ENCODE measurements at places on chromosomes 12 and 14.

GRCh38 chr14:58808828-58809227 is 171.1 kb downstream of the DACT1 start:
- DNase-seq: no peak

DNA sequence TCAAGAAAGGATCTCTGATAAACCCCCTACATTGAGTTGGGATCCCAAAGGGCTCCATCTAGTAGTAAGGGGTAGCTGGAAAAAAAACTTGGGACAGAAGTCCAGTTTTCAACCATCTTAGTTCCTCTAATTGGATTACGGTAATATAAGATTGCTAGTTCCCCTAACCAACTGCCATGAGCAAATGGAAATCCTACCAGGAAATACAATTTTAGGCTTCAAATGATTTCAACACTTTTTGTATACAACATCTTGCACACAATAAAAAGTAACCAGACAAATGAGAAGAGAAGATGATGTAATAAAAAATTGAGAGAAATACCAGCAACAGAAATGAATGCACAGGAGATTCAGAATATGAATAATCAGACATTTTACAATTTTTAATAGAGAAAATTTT is 73.0 kb downstream of the TSHR start:
- no peak for DNase-seq

GRCh38 chr14:38254571-38255407 is 1.1 kb downstream of the CLEC14A start:
- DNase-seq: no peak

GRCh38 chr12:125434936-125435443 is 369.8 kb downstream of the AACS start:
- no peak for DNase-seq

DNA sequence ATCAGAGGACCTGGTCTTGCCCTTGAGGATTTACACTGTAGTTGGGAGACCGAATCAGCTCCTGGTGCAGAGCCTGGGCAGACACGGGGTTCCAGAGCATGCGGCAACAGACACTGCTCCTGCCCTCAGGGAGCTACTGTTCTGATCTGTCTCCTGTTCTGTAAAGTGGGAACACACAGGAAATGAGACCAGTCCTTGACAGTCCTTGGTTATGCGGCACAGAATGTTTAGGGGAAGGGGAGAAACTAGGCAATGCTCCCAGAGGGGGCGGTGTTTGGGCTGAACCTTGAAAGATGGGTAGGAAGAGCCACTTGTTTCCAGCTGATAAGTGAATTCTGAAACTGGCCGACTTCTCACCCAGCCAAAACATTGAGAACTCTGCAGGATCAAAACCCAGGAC is 132.4 kb downstream of the ZFP36L1 start:
- DNase-seq: no peak

GRCh38 chr14:61812347-61813095 is 50.3 kb downstream of the SNAPC1 start:
- DNase-seq: no peak

DNA sequence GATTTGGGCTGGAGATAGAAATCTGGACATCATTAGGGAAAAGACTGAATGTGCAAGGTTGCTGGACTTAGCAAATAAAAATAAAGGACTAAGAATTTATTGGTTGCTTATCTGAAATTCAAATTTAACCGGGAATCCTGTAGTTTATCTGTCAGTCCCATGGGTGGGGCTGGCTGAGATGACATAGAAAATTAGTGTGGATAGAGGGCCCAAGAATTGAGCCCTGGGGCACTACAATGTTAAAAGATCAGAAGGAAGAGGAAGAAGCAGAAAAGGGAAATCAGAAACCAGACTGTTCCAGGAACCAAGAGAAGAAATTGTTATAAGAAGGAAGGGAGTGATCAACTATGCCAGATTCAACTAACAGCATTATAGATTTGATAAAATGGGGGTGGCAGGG is 96.7 kb upstream of the CCDC196 start:
- no peak for DNase-seq

DNA sequence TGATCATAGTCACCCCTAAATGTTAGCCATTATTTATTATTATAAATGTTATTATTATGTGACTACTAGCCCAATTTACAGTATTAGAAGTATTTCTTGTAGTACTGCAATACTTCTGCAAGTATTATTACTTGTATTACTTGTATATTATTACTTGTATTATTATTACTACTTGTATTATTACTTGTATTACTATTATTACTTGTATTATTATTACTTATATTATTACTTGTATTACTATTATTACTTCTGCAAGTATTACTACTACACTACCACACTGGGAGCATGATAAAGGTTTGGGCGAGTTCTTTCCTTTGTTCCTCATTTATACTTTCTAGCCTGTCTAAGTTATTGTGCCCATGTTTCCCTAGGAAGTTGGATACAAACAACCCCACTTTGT is 67.9 kb downstream of the NOS1 start:
- DNase-seq: no peak

- no peak for DNase-seq
Measured at GRCh38 chr12:117168976-117169375, 21.3 kb downstream of the FBXO21 start.
